ENCODE measurements at places on chromosomes 5 and 9.

DNA sequence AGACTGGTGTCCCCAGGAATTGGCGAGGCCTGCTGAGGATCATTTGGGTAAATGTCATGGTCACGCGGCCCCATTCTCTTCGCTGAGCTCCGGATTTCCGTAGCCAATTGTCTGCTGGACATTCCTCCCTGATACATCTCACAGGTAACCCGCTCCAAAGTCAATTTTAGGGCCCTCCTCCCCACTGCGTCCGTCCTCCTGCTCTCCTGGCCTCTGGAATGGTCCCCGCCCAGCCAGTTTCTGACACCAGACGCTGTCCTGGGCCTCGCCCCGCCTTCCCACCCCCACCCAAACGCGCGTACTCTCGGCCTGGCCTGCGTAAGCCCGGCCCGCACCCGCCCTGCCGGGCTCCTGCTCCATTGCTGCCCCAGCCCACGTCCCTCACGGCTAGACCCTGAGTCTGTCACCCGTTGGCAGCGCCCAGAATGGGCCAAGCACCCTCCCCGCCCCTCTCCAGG, 202.0 kb downstream of the AUH start:
- DNase-seq = no peak

DNA sequence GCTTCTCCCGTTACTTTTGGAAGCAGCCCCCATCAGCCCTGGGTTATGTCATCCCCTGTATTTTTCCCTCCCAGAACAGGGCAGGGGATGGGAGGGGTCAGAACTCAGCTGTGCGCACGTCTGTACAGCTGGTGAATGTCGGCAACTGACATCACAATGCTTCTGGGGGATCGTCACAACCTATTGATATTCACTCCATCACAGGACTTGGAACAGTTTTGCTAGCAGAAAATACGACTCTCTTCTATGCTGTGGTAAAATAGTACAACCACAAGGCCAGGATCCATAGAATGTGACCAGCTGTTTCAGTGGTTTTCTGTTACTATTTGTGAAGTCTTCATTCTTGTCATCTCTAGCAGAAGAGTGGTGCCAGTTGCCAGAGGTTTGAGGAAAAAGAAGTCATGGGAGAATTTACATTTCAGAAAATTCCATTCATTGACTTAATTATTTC, 77.1 kb upstream of the KLF4 start:
- no peak for DNase-seq

DNA sequence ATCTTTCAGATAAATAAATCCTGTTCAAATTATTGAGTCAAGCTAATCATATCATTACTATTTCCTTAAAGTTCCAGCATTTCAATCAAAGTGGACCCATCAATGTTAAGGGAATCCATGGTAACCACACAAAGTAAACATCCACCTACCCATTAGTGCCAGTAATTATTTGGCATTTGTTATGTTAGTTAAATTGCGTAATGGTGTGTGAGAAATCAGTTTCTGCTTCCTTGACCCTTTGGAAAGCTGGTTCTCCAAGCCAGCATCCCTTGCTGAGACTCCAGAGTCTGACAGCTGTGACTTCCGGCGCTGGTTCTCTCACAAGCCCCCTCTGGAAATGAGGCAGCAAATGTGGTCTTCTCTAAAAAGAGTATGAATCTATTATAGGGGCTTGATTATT, 308.6 kb upstream of the EFNA5 start:
- no peak for DNase-seq

- DNase-seq = no peak
Measured at GRCh38 chr9:26308328-26308727, 584.3 kb downstream of the CAAP1 start.

- no peak for DNase-seq
Measured at GRCh38 chr5:54905246-54905795, 80.1 kb downstream of the ESM1 start.

DNA sequence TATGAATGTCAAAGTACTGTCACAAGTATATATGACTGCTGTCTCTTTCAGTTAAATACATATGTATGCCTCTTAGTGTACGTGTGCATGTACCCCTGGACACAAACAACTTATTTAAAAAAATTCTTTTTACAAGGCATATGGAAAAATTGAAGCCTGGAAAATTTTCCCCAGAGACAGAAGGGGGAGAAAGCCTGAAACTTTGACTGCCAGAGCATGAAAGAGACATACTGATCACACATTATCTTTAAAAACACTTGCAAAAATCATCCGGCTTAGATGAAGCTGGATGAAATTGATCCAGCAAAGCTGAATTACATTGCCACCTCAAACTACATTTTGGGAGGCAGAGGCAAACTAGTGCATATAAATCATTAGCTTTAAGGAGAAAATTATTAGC, 88.0 kb upstream of the NFIB start:
- no peak for DNase-seq

- no peak for DNase-seq
Measured at GRCh38 chr9:33202018-33202417, 34.9 kb upstream of the B4GALT1 start.

DNA sequence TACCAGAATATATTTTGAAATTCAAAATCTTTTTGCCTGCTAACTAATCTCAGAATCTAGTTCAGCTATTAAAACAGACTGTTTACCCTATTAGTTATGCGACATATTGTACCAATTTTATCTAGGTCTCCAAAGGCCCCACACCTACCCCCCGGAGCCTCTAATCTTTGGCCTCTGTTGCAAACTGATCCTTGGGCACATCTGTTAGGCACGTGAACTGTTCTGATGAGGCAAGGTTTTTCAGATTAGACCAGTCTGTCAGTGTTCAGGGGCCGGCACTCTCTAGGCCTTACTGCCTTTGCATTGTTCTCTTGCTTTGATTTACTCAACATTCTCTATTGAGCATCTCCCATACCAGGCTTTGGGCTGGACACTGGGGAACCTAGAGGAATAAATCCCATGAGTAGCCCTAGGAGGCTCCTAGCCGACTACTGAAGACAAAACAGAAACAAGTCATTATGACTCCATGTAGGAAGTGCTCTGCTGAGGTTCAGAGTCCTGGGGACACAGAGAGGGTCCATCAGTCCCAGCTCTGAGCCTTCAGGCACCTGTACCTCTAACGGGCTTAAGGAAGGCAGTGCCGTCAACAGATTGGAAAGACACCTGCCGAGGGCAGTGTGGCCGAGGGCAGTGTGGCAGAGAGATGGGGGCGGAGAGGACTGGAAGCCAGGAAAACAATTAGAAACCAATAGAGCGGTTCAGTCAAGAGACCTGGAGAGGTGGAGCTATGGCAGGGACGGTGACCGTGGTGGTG, 245.1 kb downstream of the AOPEP start:
- no peak for DNase-seq

DNA sequence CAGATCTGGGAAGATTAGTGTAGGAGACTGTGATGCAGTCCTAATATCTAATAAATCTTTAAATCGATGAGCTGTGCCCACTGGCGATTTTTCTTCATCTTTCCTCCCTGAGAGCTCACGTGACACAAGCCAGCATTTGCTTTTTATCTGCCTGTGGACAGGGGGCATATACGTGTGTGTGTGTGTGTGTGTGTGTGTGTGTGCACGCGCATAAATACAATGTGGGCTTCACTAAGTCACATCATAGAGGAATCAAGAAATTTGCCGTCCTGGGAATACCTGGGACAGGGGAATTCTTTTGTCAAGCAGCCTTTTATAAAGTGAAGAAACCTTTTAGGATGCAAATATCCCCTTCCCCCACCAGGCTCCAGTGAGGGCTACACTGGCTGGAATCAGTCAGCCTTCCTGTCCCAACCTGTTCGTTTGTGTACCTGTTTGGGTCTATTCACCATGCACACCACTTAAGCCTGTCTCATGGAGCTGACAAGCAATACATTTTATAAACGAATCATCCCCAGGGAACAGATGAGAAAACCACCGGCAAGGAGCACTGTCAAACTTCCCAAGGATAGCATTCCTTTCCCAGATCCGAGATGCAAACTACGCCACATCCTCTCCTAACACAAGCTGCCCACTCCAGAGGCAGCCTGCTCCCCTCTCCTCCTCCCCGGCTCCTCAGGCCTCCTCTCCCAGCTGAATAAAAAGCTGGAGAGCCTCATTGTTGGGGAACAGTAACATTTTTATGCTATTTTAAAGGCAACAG, 2.7 kb downstream of the EPB41L4B start:
- DNase-seq = no peak

- no peak for DNase-seq
Measured at GRCh38 chr9:4984171-4984620, 876 bp upstream of the JAK2 start.

DNA sequence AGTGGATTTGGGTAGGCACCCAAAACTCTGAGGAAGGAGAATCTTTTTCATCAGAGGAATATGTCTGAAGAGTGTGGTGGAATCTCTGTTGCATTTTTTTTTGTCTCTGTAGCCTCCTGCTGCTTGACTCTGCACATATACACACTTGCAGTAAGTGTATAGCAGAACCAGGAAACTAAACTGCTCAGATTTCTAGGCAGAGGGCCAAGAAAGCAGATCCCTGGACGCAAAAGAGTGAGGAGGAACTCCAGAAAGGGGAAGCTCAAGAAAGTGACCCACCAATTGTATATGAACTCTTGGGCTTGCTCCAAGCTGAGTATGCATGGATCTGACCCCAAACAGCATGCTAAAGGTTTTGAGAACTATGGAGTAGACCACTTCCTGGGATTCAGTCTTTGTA, 181.8 kb downstream of the GADD45G start:
- DNase-seq = no peak

DNA sequence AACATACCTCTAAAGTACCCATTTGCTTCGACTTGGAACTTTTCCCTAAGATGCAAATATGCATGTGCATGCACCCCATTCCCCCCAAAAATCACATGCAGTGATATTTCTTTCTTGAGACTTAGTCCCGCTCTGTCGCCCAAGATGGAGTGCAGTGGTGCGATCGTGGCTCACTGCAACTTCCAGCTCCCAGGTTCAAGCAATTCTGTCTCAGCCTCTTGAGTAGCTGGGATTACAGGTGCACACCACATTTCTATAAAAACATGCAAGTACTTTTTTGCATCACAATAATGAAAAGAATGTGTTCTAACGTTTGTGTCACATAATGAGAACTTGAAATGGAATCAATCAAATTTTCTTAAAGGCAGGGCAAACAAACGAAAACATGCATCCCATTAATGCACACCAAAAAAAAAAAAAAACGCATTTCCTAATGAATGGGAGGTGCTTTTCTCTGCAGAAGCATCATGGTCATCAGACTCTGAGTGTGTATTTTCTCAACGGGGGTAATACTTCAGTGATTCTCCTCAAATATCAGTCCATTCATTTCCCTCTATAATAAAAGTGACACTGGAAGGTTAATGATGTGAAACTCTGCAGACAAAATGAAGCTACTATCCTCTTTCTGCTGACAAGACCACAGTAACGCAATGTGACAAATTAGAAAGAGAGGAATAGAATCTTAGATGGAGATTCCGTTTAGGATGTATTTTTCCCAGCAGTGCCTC, 389.4 kb downstream of the CTNND2 start:
- DNase-seq = no peak

All from activated CD4-positive, alpha-beta T cell treated with anti-CD3 and anti-CD28 coated beads, Interleukin-2, amount 50 U/mL, for 1 hour (primary cell).